ENCODE measurements at places on chromosomes 5 and 9.

DNA sequence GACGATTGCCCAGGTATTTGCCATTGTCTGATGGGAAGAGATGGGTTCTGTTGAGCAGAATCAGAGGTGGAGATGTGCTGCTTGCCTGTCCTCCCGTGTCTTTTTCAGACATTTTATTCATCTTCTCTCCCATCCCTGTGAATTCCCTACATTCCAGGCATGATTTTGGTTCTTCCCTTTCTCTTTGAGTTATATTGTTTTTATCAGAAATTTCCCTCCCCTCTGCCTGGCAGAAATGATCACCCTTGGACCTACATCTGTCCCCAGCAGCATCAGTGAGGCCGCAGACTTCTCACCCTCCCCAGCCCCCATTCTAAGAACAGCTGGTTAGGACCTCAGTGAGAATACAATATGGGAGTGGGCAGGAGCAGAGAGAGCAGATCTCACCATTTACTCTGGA lies 640.2 kb downstream of the CCDC171 start:
- no peak for DNase-seq

DNA sequence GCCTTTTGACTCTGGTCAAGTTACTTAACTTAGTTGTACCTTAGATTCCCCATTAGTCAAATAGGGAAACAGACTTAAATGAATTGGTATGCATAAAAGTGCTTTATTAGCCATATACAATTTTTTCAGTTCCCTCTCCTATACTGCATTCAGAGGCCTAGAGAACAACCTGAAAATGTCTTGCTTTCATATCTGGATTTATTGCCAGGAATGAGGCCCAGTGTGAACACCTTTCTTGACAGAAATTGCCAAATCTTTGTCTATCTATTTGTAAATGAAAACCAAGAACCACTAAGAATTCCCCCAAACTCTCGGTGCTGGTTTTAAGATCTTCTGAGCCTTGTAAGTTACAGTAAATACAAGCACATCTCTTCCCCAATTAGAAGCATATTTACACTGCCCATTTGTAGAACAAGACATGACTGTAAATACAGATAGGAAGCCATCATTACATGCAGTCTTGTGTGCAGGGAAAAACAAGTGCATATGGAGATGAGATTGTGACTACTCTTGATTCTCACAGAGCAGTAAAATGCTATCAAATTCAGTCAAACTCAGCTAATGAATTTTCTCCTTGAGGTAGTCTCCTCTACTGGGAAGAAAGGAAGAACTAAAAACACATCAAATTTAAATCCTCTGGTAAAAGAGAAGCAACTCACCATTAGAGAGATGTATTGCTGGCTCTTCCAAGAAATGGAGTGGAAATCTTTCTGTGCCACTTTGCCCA lies 5.2 kb upstream of the FAM13B start:
- DNase-seq, result no peak

GRCh38 chr9:116088396-116088795 lies 65.2 kb upstream of the PAPPA start:
- no peak for DNase-seq

GRCh38 chr5:34005211-34005610 lies 2.6 kb downstream of the AMACR start:
- DNase-seq, result no peak

- DNase-seq, result no peak
Measured at GRCh38 chr5:81579262-81579924, 171.5 kb downstream of the SSBP2 start.

- peak; percentile 67 for DNase-seq
Measured at GRCh38 chr9:105206821-105207699, 37.4 kb upstream of the SLC44A1 start.

GRCh38 chr9:114546851-114547250 lies 40.7 kb upstream of the ATP6V1G1 start:
- DNase-seq, result no peak

GRCh38 chr5:146041180-146041789 lies 64.1 kb downstream of the PLAC8L1 start:
- DNase-seq, result no peak
